ENCODE measurements at places on chromosomes 5 and 9.

DNA sequence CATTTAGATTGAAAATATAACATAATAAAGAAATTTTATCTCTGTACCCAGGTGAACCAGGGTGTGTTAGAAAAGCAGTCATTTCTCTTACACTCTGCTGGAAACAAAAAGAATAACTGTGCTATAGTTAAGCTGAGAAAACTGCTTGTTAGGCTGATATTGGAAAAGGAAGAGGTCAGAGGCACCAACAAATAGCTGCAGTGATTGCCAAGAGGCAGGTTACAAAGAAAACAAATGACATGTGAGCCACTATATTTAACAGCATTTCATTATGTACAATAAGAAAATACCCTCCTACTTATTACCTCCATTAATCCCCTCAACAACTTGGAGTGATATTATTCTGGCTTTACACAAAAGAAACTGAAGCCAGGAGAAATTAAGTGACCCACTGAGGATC lies 607.9 kb upstream of the TLE4 start:
- no peak for DNase-seq

DNA sequence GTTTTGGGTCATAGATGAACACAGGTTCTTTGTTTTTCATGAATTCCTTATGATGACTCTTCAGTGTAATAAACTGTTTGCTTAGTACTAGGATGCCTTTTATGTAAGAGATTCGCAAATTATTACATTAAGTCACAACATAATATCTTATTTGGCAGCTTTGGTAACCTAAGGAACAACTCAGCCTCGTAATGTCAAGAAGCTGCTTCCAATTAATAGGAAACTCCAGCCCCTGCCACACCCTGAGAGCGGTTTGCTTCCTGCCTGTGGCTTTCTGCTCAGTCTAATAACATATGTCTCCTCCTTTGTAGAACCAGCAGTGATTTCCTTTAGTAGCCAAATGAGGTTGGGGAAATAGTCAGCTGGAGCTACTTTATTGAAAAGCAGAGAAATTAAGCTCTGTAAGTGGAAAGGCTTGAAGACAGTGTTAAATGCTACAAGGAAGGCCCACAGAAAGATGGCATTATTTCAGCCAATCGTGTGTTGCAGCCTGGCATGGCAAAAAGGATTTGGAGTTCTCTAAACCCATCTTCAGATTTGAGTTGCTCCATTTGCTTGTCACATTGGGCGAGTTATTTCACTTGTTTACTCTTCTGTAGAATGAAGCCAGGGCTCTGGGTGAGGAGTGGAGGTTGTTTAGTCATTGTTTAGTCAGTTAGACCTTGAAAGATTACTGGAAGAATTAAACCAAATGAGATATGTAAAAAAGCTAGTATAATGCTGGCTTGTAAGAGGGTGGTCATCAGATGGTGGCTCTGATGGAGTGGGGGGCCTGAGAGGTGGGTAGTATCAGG lies 54.1 kb downstream of the MTAP start:
- DNase-seq, result no peak

- DNase-seq, result no peak
Observed at GRCh38 chr9:4530375-4530774, 40.1 kb downstream of the SLC1A1 start.

DNA sequence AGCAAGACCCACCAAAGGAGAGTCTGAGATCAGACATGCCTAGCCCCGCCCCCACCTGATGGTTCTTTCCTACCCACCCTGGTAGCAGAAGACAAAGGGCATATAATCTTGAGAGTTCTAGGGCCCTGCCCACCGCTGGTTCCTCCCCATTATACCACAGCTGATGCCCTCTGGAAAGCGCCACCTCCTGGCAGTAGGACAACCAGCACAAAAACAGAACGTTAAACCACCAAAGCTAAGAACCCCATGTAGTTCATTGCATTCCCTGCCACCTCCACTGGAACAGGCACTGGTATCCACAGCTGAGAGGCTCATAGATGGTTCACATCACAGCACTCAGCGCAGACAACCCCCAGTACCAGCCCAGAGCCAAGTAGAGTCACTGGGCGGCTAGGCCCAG lies 81.2 kb upstream of the TRPC7 start:
- DNase-seq, result no peak

Data from inflammatory macrophage (primary cell).